Activated CD4-positive, alpha-beta memory T cell treated with anti-CD3 and anti-CD28 coated beads for 36 hours (primary cell): ENCODE measurements at places on chromosomes 6 and 20. TPM values are rescaled to one million over a fixed set of nuclear protein-coding genes. Genes with fewer than 3 reads are reported as not detected.
A peak's percentile ranks its signal among the peaks of the same experiment; 100 is the strongest.

- no peak for DNase-seq
- no peak overlapping the region for H3K27ac ChIP-seq
- H3K4me3 ChIP-seq: no peak overlapping the region
- H3K27me3 ChIP-seq: peaks cover 12% of the 10 kb centered on the region
- H3K36me3 ChIP-seq: no peaks in the 10 kb centered on the region
Measured at GRCh38 chr20:58795181-58795922, 55.4 kb downstream of the GNAS-AS1 start.

- no peak overlapping the region for H3K4me3 ChIP-seq
- H3K27ac ChIP-seq: no peak overlapping the region
- no peak for DNase-seq
- peaks cover 8% of the 10 kb centered on the region for H3K4me1 ChIP-seq
- H3K27me3 ChIP-seq: peaks cover 13% of the 10 kb centered on the region
- no peaks in the 10 kb centered on the region for H3K36me3 ChIP-seq
Measured at GRCh38 chr6:110366975-110367374, 8.8 kb upstream of the METTL24 start.

- H3K4me3 ChIP-seq: no peak overlapping the region
- no peak for DNase-seq
- no peak overlapping the region for H3K27ac ChIP-seq
Measured at GRCh38 chr20:48230216-48230615, 444.9 kb upstream of the SULF2 start.

DNA sequence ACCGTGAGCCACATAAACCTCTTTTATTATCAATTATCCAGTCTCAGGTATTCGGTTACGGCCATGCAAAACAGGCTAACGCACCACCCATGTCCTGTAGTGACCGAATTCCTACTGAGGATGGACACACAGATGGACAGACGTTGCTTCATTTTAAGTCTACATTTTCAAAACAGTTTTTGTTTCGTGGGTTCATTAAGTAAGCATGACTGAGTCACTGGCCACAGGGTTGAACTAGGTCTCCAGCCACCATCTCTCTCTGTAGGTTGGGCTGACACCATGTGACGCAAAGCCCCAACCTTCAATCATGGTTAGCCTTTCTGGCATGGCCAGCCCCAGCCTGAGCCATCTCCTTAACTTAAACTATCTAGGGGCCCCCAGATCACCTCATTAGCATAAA is 110.0 kb upstream of the SLC22A23 start:
- H3K4me1 ChIP-seq: no peaks in the 10 kb centered on the region
- no peaks in the 10 kb centered on the region for H3K36me3 ChIP-seq

DNA sequence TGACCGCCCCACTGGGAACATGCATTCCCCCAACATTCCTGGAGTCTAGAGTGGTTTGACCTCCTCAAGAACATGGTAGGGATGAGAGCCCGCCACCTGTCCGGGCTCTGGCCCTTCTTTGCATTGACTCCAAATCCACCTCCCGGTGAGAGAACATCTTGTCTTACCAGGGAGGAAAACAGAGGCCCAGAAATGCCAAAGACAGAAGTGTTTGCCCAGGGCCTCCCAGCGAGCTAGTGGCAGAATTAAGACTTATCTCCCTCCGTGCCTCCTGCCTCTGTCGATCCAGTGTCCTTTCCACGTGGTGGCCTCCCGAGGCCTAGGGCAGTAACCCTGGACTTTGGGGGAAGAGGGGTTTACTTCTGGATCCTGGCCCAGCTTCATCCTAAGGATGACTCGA is 134.8 kb downstream of the JPH2 start:
- no peak overlapping the region for H3K4me3 ChIP-seq
- no peak overlapping the region for H3K27ac ChIP-seq
- no peaks in the 10 kb centered on the region for H3K36me3 ChIP-seq

GRCh38 chr6:158636778-158637177 is 7.8 kb downstream of the DYNLT1 start:
- H3K4me3 ChIP-seq: no peak overlapping the region
- no peak for DNase-seq
- H3K27me3 ChIP-seq: no peaks in the 10 kb centered on the region
- peaks cover 64% of the 10 kb centered on the region for H3K4me1 ChIP-seq
- H3K36me3 ChIP-seq: peaks cover 66% of the 10 kb centered on the region
- H3K27ac ChIP-seq: peak overlapping the region; percentile 78

- H3K27ac ChIP-seq: peak overlapping the region; percentile 51
- H3K27me3 ChIP-seq: peaks cover 64% of the 10 kb centered on the region
- H3K36me3 ChIP-seq: no peaks in the 10 kb centered on the region
- no peak for DNase-seq
- peaks cover 24% of the 10 kb centered on the region for H3K4me1 ChIP-seq
Measured at GRCh38 chr6:28658475-28659249, 133.0 kb downstream of the GPX5 start.

DNA sequence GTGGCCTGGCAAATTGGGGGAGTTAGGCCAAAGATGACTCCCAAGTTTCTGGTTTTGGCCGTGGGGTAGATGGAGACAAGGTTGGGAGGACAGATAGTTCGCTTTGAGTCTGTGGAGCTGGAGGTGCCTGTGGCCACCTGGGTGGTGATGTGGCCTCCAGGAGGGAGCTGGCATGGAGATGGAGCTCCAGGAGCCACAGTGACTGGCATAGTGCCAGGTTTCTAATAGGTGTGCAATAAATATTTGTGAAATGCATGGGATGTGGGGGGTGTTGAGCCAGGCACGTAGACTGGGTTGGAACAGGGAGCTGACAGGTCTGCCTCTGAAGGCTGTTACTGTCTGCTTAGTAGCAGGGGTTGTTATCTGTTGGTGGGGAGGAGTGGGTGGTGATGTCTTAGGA is 102.7 kb downstream of the PAX1 start:
- H3K4me1 ChIP-seq: no peaks in the 10 kb centered on the region
- H3K27ac ChIP-seq: no peak overlapping the region
- no peaks in the 10 kb centered on the region for H3K27me3 ChIP-seq
- H3K36me3 ChIP-seq: no peaks in the 10 kb centered on the region
- no peak for DNase-seq

- no peak overlapping the region for H3K4me3 ChIP-seq
- no peak for DNase-seq
- H3K27ac ChIP-seq: no peak overlapping the region
- peaks cover 76% of the 10 kb centered on the region for H3K36me3 ChIP-seq
- no peaks in the 10 kb centered on the region for H3K27me3 ChIP-seq
Measured at GRCh38 chr6:158663625-158664165, 13.8 kb downstream of the SYTL3 start.

GRCh38 chr6:137798261-137798660 is 68.8 kb upstream of the TNFAIP3 start:
- H3K4me3 ChIP-seq: no peak overlapping the region
- DNase-seq: no peak
- H3K36me3 ChIP-seq: no peaks in the 10 kb centered on the region
- peaks cover 63% of the 10 kb centered on the region for H3K4me1 ChIP-seq
- no peak overlapping the region for H3K27ac ChIP-seq
- no peaks in the 10 kb centered on the region for H3K27me3 ChIP-seq

DNA sequence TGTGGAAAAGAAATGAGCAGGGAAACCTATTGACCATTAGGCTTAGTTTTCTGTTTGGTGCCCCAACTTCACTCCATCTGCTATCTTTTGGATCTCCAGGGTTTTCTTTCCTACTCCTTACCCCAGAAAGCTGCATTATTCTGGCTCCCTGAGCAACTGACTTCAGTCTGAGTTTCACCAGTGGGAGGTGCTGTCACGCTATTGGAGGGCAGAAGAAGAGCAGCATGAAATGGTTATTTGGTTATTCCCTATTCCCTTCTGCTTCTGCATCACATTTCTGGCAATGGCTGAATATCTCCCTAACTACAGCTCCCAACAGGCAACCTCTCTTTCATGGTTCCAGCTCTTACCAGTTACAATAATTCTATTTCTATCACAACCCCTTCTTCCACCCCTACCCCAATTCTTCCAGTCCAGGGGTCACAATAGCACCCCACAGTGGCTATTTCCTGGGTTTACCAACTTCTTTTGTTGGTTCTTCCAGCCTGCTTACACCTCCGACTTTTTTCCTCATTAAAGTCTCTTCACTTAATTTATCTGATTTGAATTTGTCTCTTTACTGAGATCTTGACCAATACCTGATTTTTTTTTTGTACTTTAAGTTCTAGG is 311.5 kb downstream of the PLCB1 start:
- H3K4me1 ChIP-seq: no peaks in the 10 kb centered on the region
- no peak overlapping the region for H3K4me3 ChIP-seq
- no peak overlapping the region for H3K27ac ChIP-seq
- H3K27me3 ChIP-seq: no peaks in the 10 kb centered on the region
- no peak for DNase-seq

DNA sequence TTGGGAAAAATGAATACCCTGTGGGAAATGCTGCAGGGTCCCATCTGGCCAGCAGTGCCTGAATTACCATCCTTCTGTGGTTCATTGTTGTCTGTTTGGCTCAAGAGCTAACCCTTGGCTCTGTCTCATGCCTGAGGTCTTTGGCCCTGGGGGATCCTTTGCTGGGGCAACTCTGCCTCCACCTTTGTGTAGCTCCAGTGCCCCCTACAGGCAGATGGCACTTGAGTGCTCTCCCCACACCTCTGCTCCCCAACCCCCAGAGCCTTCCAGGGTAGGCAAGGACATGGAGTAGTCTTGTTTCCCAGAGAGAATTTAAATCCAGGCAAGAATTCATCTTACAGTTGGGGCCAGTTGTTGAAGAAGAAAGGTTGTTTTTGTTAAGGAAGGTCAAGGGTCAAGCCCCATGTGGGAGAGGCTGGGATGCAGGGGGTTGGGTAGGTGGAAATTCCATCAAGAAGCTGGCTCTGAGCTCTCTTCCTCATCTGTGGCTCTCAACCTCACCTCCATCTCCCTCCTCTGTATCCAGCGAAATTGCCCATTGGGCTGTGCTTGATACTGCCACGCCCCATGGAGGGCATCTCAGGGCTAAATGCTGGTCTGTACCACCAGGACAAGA is 44.2 kb downstream of the ZNF831 start:
- H3K4me1 ChIP-seq: peaks cover 22% of the 10 kb centered on the region
- no peak overlapping the region for H3K4me3 ChIP-seq
- no peaks in the 10 kb centered on the region for H3K27me3 ChIP-seq
- H3K27ac ChIP-seq: peak overlapping the region; percentile 64

GRCh38 chr20:54197621-54198604 is 10.0 kb upstream of the PFDN4 start:
- H3K4me1 ChIP-seq: no peaks in the 10 kb centered on the region
- no peak overlapping the region for H3K4me3 ChIP-seq
- DNase-seq: no peak
- no peak overlapping the region for H3K27ac ChIP-seq

DNA sequence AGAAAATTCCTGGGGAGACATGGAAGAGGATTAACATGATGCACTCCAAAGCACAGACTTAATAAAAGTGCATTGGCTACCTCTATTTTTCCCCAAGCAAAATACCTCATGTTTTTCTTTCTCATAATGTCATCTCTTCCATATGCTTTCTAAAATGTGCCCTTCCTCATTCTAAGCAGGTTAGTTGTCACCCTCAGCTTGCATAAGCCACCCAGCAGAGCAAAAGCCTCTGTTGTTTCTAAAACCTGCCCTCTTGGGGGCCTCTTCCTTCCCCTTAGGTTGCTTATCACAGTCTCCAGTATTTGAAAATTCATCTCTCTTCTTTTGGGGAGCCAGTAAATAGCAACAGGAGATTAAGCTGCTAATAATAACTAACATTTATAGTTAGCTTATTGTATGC is 183.6 kb upstream of the FLRT3 start:
- H3K4me3 ChIP-seq: no peak overlapping the region
- H3K36me3 ChIP-seq: no peaks in the 10 kb centered on the region
- H3K27ac ChIP-seq: no peak overlapping the region
- no peak for DNase-seq
- no peaks in the 10 kb centered on the region for H3K27me3 ChIP-seq

DNA sequence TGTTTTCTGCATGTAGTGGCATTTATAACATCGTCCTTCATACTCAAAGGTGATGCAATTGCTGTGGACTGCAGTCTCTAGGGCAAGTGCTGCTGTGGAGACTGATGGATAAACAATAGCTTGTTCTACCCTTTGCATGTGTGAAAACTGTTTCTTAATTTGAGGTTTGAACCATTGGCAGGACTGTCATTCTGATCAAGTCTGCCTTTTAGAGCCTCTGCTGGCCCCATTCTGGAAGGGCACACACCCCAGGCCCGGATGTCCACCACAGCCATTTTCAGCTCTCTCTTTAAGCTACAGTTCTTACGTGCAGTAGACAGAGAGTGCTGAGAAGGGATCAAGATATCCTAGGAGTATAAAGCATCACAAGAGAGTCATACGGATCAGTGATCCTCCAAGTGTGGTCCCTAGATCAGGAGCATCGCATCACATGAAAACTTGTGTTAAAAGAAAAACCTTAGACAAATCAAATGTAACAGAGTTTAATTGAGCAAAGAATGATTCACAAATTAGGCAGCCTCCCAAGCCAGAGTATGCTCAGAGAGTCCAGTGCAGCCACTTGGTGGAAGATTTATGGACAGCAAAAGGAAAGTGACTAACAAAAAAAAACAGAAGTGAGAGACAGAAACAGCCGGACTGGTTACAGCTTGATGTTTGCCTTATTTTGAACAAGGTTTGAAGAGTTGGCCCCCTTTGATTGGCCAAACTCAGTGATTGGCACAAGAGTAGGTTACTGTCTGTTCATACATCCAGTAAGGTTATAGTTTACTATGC is 52.0 kb downstream of the FRK start:
- H3K4me3 ChIP-seq: no peak overlapping the region
- peaks cover 13% of the 10 kb centered on the region for H3K4me1 ChIP-seq
- H3K36me3 ChIP-seq: no peaks in the 10 kb centered on the region
- H3K27ac ChIP-seq: no peak overlapping the region
- no peak for DNase-seq

GRCh38 chr20:8652396-8652795 is 416.5 kb upstream of the PLCB4 start:
- no peaks in the 10 kb centered on the region for H3K27me3 ChIP-seq
- no peak for DNase-seq
- H3K27ac ChIP-seq: no peak overlapping the region
- no peaks in the 10 kb centered on the region for H3K4me1 ChIP-seq
- H3K4me3 ChIP-seq: no peak overlapping the region

F13A1 gene
- not detected for total RNA-seq

TMEM217 gene
- total RNA-seq: 2.2 TPM

POPDC3 gene
- not detected for total RNA-seq

OXT gene
- total RNA-seq: not detected

JAG1 gene
- total RNA-seq: 0.15 TPM

SLC25A27 gene
- total RNA-seq: 0.78 TPM

CRIP3 gene
- total RNA-seq: 2.9 TPM

KCNG1 gene
- 1.6 TPM for total RNA-seq

KIF6 gene
- total RNA-seq: 0.31 TPM

ZNF76 gene
- 38.5 TPM for total RNA-seq

TP53TG5 gene
- 0.55 TPM for total RNA-seq
